ENCODE measurements at places on chromosomes 3 and 15.

DNA sequence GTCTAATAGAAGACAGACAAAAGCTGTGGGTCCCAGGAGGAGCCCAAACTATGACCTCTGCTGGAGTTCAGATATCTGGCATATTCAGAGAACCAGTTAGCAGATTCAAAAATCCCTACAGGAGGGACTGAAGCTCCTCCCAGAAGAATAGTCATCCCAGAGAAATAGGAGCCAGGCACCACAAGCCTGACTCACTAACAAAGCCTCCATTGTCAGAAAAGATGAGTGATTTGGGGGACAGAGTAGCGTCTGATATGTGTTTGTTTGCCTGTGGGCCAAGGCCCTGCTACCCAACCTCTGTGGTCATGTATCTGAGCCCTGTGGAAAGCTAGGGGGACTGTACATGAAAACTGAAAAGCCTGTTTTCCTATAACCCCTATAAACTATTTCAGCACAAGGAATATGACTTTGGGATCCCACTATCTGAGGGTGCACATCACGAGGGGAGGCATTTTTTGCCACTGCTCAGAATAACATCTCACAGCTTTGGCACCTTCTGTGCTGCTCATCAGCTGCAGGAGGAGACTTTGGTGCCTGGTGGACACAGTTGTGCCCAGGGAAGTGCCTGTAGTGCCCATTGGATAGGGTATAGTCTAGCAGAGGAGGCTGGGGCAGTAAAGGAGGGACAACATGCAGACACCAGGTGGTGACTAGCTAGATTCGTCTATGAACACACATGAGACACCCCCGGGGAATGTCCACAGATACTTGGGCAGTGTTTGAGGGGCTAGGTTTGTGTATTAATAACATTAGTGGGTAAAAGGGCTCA lies 9.7 kb upstream of the LARP6 start:
- peak; percentile 53 for DNase-seq

GRCh38 chr15:96515371-96515770 lies 184.9 kb downstream of the NR2F2 start:
- no peak for DNase-seq

- no peak for DNase-seq
Measured at GRCh38 chr3:180827171-180827570, 85.3 kb upstream of the FXR1 start.

GRCh38 chr15:78213956-78214355 lies 20.4 kb downstream of the ACSBG1 start:
- no peak for DNase-seq

- no peak for DNase-seq
Measured at GRCh38 chr3:87359826-87360225, 83.4 kb upstream of the POU1F1 start.

GRCh38 chr3:177195242-177195991 lies 1.9 kb downstream of the TBL1XR1 start:
- DNase-seq = no peak

DNA sequence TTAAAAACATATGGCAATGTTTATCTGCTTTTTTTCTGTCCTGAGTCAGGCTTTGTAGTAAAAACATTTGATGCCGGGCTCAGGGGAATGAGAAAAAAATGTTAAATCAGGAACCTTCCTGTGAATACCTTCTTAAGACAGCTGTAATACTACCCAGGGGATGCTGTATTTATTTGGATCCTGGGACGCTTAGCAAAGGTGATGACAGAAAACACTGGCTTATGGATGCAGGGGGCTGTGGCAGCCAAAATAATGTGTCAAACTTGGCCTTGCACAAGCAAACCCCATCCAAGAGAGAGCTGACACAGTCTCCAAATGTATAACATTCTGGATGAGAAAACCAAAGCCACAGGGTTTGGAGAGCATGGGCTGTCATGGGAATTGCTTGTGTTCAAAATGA lies 438.2 kb upstream of the PROK2 start:
- no peak for DNase-seq

GRCh38 chr15:45186771-45187577 lies 792 bp downstream of the SHF start:
- no peak for DNase-seq

DNA sequence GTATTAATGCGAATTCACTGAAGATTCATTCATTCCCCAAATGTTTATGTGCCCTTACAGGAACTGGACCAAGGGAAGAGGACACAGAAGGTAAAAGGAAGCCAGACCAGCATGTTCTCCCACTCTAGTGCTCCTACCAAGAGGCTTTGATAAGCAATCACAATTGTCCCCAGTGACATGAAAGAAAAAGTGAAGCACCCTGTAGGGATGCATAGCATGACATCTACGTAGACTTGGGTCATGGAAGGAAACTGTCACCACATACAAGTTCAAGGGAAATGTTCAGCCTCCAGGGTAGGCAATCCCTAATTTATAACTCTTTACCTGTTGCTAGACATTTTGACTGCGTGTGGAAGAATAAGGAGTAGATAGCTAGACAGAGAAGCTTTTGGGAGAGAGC lies 348.6 kb upstream of the MCTP2 start:
- no peak for DNase-seq

GRCh38 chr15:99681990-99682389 lies 51.2 kb downstream of the LYSMD4 start:
- DNase-seq = no peak

GRCh38 chr3:141412936-141413354 lies 44.6 kb downstream of the ZBTB38 start:
- DNase-seq = peak; percentile 85

GRCh38 chr3:96491023-96491422 lies 323.4 kb upstream of the EPHA6 start:
- DNase-seq = no peak

DNA sequence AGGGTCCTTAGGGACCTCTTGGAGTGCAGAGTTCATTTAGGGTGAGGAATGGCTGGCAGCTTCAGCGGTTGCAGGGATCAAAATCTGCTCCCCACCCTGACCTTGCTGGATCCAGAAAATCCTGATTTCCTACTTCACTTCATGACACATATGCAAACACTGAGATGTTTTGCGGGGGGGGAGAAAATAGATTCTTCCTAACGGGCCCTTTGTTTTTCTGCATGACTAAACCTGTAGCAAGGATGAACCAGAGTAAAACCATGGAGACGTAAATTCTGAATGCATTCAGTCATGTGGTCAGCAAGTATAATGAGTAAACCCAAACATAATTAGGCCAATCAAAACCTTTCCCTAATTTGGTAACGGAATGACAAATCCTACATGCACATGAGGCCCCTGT lies 20.0 kb upstream of the RBP1 start:
- DNase-seq = no peak

DNA sequence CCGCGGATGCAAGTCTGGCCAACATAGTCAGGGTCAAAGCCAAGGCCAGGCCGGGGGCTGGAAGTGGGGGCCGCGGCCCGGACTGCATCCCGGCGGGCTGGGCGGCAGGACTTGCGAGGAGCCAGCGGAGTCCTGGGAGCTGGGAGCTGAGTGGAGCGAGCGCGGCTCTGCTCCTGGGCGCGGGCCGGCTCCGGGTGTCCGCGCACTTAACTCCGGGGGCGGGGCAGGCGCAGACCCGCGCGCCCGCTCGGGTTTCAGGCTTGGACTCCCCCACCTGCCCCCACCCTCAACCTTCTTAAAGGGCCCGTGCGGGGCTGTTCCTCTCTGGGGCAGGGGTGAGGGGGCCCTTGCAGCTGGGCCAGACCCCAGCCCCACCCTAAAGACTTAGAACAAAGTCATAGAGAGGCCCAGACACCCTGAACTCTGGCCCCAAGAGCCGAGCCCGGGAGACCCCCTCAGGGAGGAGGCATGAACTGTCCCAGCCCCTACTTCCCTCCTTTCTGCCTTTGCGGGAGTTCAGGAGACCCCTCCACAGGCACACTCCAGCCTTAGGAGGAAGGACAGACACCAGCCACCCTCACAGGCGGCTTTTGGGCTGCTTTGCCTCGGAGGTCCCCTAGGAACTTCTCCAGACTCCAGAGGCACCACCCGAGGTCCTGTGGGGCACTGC lies at the start of gene CSPG4:
Gene CSPG4 (minus strand): TSS at position 181 of the 670 bp plus-strand sequence. CDS start 93 bp downstream, at position 88.
- no peak for DNase-seq

DNA sequence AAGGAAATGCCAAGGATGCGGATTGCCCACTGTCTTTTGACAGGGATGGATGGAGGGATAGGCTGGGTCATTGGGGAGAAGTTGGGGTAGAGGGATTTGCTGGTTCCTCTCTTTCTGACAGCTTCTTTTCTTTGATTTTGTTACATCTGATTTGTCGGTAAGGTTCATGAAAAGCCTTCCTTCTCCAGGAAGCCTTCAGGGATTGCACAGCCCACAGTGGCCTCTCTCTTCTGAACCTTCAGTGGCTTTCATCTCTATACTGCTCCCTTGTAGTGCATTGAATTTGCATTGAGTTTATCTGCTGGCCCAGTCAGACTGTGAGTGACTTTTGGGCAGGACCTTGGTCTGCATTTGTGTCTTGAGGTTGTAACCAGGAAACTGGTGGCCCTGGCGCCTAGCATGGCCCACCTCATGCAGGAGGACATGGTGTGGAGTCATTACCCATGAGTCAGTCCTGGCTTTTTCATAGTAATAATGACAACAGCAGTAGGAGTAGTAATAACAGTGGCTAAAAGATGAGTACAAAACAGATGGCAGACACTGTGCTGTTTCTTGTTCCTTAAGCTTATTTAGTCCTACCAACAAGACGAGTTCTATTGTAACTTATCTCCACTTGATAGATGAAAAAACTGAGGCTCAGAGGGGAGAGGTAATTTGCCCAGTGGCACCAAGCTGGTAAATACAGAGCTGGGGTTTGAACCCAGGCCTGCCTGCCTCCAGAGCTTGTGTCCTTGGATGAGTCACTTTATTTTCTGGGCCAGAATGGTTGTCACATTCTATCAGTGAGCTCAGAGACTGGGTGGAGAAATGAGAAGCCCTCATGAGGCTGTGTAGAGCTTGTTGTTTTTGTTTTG lies 28.4 kb downstream of the SMAD6 start:
- no peak for DNase-seq

- DNase-seq = no peak
Measured at GRCh38 chr15:65824031-65824743, 32.1 kb upstream of the DENND4A start.

DNA sequence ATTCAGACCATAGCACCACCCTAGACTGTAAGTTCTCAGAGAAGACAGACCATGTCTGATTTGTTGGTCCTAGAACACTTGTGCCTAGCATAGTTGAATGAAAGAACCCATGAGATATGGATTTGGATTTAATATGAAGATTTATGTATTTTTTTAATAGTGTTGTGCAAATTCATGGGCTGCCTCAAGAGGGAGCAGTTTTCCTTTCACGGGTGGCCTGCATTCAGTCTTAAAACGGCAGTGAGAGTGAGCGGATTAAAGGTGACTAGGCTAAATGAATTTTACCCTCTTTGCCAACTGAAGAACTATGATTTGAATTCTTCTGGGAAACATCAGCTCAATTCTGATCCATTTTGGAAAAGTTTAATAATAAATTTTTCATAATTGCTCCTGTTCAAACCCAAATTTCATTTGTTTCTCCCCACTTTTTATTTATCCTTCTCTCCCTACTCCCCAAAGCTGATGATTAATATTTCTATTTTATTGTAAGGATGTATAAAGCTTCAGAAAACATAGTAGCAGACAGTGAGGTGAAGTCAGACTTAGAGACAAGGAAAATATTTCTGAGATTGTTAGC lies 67.3 kb downstream of the MORC1 start:
- no peak for DNase-seq

GRCh38 chr15:39285663-39286062 lies 295.2 kb upstream of the THBS1 start:
- DNase-seq = no peak

DNA sequence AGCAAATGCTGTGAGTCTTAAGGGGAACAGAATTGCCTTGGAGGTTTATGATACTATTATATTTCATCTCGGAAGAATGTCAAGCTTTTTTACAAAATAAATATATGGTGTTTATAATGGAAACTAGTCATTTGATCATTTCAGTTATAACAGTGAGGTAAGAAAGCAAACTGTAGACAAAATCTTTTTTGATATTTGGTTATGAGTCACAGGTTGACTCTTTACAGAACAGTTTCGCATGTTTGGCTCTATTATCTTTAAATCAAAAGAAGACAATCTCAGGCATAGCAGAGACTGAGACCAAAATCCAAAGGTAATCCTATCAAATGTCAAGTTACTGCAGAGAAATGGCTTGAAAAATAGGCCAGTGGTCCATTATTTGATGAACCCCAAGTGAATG lies 490.9 kb upstream of the MDFIC2 start:
- no peak for DNase-seq

DNA sequence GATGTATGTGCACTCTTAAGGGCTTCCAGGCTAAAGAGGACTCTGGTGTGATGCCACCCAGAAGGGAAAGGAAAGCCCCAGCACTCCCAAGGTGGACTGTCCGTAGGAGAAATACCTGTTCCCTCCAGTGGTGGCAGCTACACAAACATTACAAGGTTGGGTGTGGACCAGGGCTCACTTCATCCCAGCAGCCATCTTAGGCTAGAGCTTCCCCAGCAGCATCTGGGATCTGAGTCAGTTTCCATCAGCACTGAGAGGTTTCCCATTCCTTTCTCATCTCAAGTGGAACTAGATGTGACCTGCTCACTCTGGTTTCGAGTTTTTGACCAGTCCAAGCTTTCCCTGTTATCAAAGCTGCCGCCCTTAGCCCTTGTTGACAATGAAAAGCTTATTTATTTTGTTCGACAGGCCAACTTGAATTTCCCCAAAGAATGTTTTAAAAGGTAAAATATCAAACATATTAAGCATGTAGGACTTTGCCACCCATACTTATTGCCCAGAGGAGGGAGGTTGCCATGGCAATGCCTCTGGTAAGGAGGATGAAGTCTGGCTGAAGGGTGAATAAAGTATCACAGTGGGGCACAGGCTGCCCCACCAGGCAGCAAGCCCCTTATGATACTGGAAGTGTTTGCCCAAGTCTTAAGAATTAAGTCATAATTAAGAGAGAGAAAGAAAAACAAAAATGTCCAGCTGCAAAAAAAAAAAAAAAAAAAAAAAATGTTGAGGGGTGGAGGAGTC lies 28.9 kb downstream of the CLDN18 start:
- no peak for DNase-seq

- DNase-seq = no peak
Measured at GRCh38 chr3:39127269-39127907, 19.9 kb downstream of the TTC21A start.

DNA sequence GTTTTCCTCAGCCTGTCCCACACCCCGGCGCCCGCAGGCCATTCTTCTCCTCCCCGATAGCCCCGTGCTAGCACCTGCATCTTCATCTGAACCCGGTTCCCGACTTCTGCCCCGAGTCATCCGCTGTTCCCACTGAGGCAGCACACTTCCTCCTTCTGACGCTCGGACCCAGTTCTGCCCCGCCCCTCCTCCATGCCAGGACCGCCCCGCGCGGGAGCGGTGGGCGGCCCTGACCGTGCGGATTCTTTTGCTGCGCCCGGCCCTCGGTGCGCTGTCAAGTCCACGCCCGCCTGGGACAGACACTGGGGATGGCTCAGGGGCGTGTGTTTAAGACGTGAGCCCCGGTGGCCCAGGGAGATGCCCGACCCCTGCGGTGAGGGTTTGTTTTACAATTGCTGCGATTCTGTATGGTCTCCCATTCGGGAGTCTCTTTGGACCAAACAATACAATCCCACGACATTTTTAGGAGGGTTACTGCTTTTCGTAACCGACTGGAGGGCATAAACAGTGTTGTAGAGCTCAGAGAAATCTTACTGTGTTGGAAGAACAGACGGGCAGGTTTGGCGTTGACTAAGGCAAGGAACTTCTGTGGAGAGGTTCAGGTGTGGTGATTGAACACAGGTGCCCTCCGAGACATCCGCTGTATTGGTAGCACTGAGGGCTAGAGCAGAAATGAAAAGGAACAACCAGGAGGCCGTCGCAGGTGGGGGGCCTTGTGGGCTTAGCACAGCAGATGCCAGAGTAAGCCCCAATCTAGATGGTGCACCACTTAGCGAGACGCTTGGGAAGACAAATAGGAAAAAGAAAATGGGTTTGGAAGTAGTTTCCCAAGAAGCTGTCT lies 716 bp downstream of the PTPN23 start:
- DNase-seq = peak; percentile 71
